Lower leg skin (tissue), 4 donors: ENCODE measurements at places on chromosomes 1 and 21. TPM values are rescaled to one million over a fixed set of nuclear protein-coding genes. Genes with fewer than 3 reads are reported as not detected.

The RCOR3 gene
- total RNA-seq = 36.2 TPM

The NPHS2 gene
- not detected for total RNA-seq

The CR1L gene
- total RNA-seq = not detected

The PNRC2 gene
- total RNA-seq = 84.6 TPM

The CLIC6 gene
- 2.1 TPM for total RNA-seq

The TMEM200B gene
- total RNA-seq = 4.7 TPM

The PHC2 gene
- 114 TPM for total RNA-seq

The PPT1 gene
- 28.2 TPM for total RNA-seq

The IL19 gene
- total RNA-seq = not detected

The TNFAIP8L2 gene
- total RNA-seq = 1.2 TPM

The FCGR1A gene
- 2.1 TPM for total RNA-seq

The RXFP4 gene
- total RNA-seq = not detected

The REG4 gene
- total RNA-seq = not detected

The VSIG8 gene
- 43.0 TPM for total RNA-seq

The BTBD8 gene
- 5.0 TPM for total RNA-seq

The THEM5 gene
- 91.9 TPM for total RNA-seq

The TPTE gene
- not detected for total RNA-seq

The PDC gene
- not detected for total RNA-seq

The CACNA1S gene
- 0.04 TPM for total RNA-seq

The KCNQ4 gene
- total RNA-seq = 1.7 TPM

The SPRR2E gene
- total RNA-seq = 244 TPM

The PKP1 gene
- 1,274 TPM for total RNA-seq

The AADACL3 gene
- total RNA-seq = 6.4 TPM

The CTPS1 gene
- total RNA-seq = 7.7 TPM

The AKR7A3 gene
- 0.84 TPM for total RNA-seq

The CRYBG2 gene
- 60.9 TPM for total RNA-seq

The CRABP2 gene
- 95.1 TPM for total RNA-seq

The UBIAD1 gene
- total RNA-seq = 23.0 TPM

The ZNF697 gene
- 3.6 TPM for total RNA-seq

The KIAA1614 gene
- total RNA-seq = 1.0 TPM

The HEYL gene
- 0.42 TPM for total RNA-seq
